ENCODE measurements at places on chromosomes 13 and 19.

GRCh38 chr13:20254076-20254475 is 22.0 kb upstream of the GJB6 start:
- no peak for DNase-seq

GRCh38 chr19:30207357-30207756 is 164.8 kb upstream of the ZNF536 start:
- DNase-seq, result no peak

DNA sequence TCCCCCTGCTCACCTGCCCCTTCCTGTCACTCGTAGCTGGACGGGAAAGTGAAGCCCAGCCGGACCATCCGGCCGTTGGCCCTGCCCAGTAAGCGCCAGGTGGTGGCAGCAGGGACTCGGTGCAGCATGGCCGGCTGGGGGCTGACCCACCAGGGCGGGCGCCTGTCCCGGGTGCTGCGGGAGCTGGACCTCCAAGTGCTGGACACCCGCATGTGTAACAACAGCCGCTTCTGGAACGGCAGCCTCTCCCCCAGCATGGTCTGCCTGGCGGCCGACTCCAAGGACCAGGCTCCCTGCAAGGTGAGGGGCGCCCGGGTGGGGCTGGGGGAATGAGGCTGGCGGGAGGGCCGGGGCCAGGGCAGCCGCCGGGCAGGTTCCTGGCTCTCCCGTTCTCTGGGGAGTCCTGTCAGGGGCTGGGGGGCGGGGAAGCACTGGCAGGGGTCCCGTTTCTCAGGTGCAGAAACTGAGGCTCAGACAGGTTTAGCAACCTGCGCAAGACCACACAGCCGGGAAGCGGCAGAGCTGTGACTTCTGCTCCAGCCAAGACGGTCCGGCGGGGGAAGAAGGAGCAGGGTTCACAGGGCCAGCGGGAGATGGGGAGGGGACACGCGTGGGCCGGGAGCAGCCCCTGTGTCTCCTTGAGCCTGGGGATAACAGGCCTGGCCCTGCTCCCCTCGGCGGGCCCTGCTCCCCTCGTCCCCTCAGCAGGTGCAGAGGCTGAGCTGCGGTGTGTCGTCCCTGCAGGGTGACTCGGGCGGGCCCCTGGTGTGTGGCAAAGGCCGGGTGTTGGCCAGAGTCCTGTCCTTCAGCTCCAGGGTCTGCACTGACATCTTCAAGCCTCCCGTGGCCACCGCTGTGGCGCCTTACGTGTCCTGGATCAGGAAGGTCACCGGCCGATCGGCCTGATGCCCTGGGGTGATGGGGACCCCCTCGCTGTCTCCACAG is 5.3 kb downstream of the GZMM start:
- DNase-seq, result no peak

DNA sequence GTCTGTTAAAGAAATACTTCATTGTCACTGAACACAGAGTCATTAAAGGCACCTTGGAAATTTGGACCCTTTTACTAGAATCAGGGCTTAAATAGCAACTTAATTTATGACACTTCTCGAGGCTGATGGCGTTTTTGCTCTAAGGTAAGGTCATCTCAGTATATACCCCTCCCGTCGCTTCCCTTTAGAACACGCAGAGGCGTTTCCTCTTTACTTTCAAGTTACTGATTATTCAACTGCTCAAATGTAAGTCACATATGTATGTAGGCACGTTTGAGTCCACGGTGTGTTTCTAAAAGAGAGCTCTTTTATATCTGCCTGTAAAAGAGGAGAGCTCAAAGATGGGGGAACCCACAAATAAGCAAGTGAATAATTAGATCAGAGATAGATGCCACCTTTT is 181.5 kb downstream of the TSHZ3 start:
- no peak for DNase-seq

GRCh38 chr13:20980899-20981298 is 78.4 kb upstream of the XPO4 start:
- no peak for DNase-seq

DNA sequence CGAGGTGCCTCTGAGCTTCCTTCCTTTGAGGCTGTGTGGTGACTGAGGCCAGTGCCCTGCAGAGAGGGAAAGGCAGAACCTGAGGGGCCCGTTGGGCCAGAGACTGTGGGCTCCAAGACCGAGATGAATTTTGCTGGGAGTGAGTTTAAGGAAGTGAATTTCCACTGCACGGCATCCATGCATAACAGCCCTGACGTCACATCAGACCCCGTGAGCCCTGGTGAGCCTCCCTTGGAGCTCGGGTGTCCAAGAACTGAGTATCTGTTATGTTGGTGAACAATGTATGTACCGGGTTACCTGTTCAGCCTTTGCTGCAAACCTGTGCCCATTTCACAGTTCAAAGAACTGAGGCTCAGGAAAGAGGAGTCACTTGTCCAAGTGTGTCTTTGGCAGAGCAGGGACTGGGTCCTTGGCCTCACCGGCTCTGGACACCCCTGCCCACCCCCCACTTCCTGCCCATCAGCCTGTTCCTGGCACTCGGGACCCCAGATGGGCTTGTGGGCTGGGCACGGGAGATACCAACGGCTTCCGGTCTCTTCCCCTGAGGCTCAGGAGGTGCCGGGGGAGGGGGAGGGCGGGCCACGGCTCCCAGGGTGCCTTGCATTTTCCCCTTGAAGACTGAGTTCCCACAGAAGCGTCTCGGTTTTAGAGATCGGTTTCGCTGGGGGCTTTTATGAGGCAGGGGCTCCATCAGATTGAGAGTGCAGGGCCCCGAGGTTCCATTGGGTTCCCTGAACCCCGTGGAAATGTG is 33.7 kb downstream of the NFILZ start:
- DNase-seq, result no peak

GRCh38 chr19:30783936-30784335 is 411.8 kb downstream of the ZNF536 start:
- DNase-seq, result no peak

GRCh38 chr13:113875837-113876281 is 12.0 kb upstream of the GAS6 start:
- no peak for DNase-seq

DNA sequence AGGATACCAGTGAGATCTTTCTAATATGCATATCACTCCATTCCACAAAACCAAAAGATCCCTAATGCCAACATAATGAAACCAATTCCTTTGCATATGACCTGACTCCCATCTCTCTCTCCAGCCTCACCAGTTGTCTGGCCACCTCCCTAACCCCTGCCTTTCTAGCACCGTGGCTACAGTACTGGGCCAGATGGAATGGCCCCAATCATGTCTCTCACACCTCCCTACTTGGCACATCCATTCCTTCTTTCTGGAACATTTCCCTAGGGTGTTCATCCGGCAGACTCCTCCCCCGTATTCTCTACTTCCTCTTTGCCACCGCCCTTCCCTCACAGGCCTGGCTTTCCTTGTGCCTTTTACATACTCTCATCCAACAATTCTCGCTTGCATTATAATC is 62.0 kb downstream of the GPALPP1 start:
- DNase-seq, result no peak

DNA sequence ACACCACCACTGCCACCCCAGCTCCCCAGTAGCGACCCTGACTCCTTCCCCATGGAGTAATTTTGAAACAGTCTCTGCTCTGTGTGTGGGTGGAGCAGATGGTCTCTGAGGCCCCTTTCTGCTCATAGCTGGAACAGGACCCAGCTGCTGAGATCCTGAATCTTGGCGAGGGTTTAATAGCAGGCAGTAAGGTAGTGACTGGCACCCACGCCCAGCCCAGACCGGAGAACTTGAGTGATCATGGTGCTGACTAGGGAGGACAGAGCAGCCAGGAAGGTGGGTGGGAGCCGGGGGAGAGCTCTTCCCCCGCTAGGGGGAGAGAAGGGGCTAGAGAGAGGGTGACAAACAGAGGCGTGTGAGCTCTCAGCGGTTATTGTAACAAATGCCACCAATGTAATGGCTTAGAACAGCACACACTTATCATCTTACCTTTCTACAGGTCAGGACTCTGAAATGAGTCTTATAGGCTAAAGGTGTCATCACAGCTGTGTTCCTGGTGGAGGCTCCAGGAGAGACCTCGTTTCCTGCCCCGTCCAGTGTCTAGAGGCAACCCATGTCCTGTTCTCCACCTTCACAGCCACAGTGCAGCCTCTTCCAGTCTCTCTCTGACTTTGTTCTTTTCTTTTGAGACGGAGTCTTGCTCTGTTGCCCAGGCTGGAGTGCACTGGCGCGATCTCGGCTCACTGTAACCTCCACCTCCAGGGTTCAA is 7.2 kb upstream of the ACER1 start:
- DNase-seq, result no peak

DNA sequence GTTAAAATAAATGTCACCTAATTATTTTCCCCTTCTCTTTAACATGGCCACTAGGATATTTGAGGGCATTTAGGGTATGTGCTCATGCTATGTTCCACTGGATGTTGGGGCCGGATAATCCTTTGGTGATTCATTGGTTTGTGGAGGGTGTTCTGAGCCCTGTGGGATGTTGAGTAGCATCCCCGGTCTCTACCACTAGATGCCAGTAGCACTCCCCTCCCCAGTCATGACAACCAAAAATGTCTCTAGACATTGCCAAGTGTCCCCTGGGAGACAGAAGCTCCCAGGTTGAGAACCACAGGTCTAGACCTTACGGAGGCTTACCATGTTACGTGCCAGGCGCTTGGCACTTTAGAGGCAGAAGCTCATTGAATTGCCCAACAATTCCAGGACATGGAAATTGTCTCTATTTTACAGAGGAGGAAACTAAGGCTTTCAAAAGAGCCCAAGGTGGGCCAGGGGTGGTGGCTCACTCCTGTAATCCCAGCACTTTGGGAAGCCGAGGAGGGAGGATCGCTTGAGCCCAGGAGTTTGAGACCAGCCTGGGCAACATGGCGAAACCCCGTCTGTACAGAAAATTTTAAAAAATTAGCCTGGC is 14.1 kb downstream of the SHANK1 start:
- peak; percentile 61 for DNase-seq

GRCh38 chr19:12828494-12828893 is 5.9 kb downstream of the RTBDN start:
- no peak for DNase-seq

- DNase-seq, result no peak
Observed at GRCh38 chr13:44872751-44873150, 116.5 kb downstream of the NUFIP1 start.

DNA sequence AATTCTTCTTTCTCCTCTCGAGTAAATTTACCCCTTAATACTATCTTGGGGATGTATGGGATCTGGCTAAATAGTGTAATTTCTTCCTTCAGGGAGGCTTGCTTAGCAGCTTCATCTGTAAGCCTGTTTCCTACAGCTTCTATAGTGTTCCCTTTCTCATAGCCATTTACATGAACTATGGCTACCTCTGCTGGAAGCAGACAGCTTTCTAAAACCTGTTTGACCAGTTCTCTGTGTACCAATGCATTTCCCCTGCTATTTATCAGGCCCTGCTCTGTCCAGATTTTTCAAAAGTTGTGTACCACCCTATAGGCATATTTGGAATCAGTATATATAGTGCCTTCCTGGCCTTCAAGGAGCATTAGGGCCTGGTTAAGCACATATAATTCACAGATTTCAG is 113.6 kb upstream of the PCDH9 start:
- DNase-seq, result no peak

- DNase-seq, result no peak
Observed at GRCh38 chr13:49877629-49878218, 58.4 kb downstream of the SPRYD7 start.

- DNase-seq, result no peak
Observed at GRCh38 chr13:30147421-30147820, 159.9 kb downstream of the KATNAL1 start.

GRCh38 chr19:38606131-38606530 is 11.6 kb downstream of the MAP4K1 start:
- DNase-seq, result no peak

DNA sequence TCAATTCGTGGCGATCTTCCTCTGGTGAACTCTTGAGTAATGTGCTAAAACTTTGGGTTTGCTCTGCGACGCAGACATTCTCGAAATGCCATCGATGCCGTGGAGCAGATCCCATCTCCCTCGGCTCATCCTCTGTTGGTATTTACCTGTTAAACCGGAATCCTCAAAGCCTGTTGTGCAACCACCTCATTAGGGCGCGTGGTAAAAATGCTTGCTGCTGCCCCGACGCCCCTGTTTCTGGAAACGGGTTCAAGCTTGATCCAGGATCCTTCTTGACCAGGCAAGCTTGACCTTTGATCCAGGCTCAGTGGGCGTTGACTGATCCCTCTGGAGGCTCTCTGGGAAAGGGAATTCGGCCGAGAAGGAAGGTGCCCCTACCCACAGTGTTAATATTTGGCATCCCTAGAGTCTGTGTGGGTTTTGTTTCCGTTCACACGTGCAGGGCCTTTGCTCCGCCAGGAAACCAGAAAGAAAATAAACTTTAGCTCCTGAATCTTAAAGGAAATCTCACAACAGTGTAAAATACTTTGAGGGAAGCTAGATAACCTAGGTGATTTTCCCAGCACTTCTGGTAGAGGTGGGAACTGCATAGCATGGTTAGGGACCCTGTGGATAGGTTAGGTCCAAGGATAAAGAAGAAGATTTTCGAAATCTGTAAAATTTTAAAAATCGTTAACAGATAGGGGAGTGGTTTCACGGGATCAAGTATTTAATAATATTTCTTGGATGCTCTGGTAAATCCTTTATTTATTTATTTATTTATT is 1.1 kb downstream of the LSM14A start:
- DNase-seq, result no peak

DNA sequence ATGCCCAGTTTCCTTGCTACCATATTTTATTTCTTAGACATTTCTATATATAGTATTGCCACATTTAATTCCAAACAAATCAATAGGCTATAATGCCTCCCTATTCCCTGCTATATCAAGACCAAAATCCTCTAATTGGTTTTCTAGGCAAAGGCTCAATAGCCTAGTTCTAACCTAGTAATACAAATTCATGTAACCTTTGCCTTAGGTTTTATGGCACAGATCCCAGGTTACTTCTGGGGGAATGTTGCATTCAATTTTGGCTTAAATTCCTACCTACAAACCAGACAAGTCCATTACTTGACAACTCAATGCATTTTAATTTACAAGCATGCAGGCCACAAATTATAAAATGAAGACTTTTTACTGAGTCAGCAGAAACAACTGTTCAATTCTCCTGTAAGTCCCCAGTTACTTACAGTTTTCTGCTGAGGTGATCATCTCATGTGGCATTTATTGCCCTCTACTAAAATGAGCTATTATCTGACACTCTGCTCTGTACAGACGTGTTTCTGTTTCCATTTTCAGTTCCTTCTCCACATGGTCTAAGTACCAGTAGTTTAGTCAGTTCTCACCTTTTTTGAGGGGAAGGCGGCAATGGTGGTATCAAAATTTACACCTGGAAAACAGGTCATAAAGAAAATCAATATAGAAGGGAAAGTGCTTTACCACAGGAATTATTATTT is 11.7 kb downstream of the KCNRG start:
- DNase-seq, result no peak

GRCh38 chr19:50482916-50483315 is 6.3 kb upstream of the GARIN5A start:
- DNase-seq, result no peak

DNA sequence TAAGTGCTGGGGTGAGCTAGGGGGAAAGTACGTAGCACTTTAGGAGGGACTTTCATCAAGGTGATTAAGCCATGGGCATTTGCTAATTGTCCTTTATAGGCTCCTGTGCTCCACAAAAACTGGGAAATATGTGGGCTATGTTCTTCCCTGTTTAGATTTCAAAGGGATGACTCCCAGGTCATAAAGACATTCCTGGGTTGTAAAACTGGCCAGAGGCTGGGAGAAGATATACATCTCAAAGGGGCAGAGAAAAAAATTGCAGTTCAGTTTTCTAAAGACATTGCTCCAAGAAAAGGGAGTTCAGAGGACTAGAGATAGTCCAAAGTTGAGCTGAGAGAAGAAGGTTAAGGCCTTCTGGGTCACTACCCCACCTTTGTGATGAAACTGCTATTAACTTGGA is 204.8 kb downstream of the MYO16 start:
- DNase-seq, result no peak

GRCh38 chr19:8866344-8866743 is 34.2 kb downstream of the MBD3L1 start:
- DNase-seq, result no peak

Measured in fibroblast of skin of left quadriceps (primary cell).